Activated naive CD4-positive, alpha-beta T cell treated with anti-CD3 and anti-CD28 coated beads, Interleukin-2, amount 50 U/mL, for 16 hours (primary cell): ENCODE measurements at places on chromosomes 7 and 10.

DNA sequence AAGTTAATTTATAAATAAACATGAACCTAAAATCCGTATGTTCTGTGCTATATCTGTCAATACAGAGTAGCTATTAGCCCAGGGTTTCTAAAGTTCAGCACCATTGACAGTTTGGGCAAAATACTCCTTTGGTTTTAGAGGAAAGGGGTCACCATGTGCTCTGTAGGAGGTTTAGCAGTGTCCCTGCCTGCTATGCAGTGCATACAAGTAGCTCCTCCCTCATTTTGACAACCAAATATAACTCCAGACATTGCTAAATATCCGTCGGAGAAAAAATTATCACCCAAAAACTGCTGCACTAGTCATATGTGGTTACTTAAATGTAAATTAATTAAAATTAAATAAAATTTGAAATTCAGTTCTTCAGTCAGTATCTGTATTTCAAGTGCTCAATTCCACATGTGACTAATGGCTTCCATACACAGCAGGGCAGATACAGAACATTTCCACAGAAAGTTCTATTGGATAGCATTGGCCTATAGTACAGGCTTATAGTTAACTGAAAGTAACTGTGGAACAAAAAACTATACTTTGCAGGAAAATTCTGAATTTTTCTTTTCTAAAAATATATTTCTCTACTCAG is 6.4 kb downstream of the UPF2 start:
- DNase-seq: no peak

DNA sequence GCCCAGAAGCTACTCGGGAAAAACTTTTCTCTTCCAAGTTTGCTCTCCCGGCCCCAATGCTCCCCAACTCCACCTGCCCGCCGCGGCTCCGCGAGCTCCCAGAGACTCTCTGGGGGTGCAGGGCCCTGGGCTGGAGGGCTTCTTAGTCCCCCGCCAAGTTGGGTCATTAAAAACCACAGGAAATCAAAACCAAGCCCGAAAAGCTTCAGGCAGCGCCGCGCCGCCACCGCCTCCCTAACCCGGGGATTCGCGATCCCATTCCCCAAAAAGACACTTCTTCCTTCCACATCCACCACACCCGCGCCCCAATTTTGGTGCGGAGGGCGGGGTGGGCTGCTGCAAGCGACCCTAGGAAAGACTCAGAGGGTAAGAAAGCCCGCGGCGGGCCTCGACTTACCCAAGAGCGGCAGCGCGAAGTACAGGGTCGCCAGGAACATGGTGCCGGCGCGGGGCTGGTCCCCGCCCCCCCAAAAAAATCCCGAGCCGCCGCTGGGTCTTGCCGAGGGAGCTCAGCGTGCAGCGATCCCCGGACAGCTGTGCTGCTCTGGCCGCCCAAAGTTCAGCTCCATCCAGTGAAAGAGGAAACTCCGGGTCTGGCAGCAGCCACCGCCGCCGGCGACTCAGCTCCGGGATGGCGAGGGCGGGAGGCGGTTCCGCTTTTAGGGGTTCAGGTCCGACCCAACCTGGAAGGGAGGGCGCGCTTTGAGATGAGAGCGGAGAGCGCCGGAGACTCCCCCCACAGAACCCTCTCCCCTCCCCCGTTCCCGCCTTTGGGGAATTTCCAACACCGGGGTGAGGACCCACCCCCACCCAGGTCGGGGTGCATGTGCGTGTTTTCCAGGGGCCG is 1.2 kb downstream of the GFRA1 start:
- DNase-seq: no peak

GRCh38 chr7:80821771-80822319 is 97.0 kb downstream of the SEMA3C start:
- DNase-seq: no peak

GRCh38 chr7:70063927-70064326 is 465.7 kb downstream of the AUTS2 start:
- DNase-seq: no peak

DNA sequence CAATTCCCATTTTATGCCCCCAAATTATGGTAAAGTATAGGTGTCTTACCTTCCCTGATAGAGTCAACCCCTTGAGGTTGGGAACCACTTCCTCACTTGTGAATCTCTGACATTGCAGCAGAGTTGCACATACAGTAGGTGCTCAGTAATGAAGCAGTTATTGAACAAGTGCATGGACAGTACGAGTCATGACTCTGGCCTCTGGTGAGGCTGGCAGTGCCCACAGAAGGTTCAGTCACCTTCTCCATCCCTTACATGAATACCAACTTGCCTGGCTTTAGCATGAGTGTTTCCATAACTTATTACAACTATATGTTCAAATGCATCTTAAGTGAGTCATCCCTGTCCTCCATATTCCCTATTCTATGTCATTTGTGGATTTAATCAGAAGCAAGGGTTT is 340.0 kb downstream of the ELMO1 start:
- no peak for DNase-seq

- DNase-seq: no peak
Observed at GRCh38 chr7:28835800-28836199, 122.3 kb downstream of the TRIL start.

DNA sequence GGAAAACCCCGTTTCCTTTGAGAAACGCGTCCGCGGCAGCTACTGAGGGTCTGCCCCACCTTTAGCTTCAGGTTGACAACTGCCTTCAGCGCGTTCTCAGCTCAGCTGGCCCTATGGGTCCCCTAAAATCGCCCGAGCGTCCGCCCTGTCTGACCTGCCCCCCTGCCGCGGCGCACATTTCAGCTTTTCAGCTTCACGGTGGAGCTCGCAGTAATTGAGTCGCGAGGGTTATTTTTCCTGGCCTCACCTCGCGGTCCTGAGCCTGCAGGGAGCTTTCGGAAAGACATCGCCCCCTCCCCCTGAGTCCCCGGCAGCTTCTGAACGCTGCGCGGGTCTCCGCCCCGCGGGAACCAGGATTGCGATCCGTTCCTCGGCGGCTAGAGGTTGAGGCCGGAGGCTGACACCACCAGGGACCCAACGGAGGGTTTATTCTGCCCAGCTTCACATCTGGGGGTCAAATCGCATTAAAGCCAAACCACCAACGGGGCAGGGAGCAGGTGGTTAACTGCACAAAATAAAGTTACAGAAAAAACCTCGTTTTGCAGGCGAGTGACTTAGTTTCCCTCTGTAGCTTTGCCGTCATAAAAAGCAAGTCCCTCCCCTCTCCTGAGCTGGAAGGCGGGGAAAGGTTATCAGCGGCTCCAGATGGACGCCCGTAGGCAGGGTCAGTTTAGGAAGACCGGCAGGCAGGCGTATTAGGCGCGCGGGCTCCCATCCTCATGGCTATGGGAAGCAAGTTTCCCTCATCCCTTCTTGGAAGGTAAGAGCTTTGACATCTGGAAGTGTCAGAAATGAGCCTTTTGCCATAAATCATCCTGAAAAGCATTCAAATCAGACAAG is 11.0 kb downstream of the TWIST1 start:
- no peak for DNase-seq

DNA sequence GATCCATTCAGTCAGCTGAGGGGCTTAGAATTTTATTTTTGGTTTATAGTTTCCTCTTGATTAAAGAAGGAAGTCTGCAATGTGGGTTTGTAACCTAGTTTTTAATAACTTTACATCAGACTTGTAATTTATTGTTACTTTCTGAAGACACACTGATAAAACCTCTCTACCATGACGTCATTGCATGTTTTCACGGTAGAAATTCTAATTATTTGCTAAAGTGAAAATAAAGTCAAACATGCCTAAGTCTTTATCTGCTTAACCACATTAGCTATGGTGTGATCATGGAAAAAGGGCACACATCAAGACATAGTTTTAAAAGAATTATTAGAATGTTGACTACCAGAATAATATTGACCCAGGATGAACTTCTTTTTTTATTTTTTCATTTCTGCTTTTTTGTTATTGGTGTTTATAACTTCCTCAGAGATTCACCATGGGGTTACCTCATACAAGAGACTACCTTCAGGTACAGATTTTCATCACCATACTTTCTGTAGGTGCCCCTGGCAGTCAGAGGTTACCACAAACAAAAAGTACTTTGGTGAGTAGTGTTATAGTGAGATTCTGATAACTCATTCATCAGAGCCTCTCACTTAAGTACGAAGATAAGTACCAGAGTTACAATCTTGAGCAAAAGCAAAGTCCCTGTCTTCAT is 7.0 kb upstream of the PANK1 start:
- no peak for DNase-seq

DNA sequence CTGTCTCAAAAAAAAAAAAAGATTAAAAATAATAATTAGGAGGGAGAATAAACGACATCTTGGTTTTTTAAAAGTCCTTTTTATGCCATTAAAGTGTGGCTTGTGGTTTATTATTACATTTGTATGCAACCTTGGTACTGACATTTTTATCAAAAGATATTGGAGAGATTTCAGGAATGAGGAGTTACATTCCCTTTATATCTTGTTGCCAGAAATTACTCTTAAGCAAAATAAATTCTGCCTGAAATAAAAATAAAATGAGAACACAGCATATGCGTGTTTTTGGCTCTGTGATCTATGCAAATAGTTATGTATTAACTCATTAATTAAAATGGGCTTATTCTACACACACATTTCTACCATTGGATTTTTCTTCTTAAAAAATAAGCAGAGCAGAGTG is 202.4 kb downstream of the BICC1 start:
- DNase-seq: no peak

DNA sequence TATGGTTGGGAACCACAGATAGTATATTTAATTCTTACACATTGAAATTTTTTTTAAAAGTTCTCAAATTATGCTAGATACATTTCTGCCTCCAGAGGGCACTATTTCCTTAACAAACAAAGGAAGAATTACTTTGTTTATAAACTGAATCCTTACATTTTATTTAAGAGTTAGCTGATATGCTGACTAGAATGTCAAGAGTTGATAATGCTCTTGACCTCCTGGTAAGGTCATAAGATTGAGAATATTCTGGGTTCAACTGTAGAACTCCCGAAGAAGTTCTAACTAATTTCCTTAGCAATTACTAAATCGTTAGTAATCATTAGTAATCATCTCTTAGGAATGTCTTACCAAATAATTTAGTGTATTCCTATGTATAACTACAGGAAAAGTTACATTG is 95.3 kb upstream of the CYP26C1 start:
- no peak for DNase-seq

GRCh38 chr7:128910569-128910945 is at the start of gene KCP:
Gene KCP, minus strand, starts transcription at chr7:128910709. Its CDS starts 33 bp downstream, at chr7:128910676.
- DNase-seq: no peak

- no peak for DNase-seq
Observed at GRCh38 chr7:3159445-3159844, 115.8 kb upstream of the CARD11 start.

DNA sequence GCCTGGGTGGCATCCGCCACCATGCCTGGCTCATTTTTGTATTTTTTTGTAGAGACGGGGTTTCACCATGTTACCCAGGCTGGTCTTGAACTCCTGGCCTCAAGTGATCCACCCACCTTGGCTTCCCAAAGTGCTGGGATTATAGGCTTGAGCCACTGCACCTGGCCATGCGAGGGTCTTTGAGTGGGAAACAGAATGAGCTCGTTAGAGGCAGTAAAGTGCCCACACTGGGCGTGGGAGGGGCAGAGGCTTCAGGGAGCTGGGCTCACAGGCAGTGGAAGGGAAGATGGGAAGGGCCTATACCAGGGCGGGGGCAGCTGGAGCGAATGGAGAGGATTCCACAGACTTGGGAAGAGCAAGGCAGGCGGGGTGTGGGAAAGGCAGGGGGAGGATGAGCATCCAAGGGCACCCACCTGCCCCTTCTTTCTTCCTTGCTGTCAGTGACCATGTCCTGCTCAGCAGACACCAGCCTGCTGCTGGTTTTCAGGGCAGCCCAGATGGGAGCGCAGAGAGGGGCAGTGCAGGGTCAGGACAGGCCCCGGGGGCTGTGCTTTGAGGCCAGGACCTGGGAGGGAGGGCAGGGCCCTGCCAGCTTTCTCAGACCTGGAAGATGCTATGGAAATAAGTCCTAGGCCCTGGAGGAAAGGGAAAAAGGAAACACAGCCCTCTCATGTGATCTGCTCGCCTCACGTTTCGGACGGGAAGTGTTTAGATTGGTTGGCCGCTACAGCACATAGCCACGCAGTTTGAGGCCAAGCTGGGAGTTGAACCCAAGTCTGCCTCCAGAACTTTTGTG is 4.2 kb downstream of the FZD9 start:
- no peak for DNase-seq

- no peak for DNase-seq
Observed at GRCh38 chr10:96044736-96045135, 1.4 kb downstream of the CCNJ start.

- DNase-seq: no peak
Observed at GRCh38 chr10:128298587-128298986, 172.4 kb upstream of the MKI67 start.

- no peak for DNase-seq
Observed at GRCh38 chr7:45408409-45408737, 165.8 kb upstream of the ADCY1 start.

DNA sequence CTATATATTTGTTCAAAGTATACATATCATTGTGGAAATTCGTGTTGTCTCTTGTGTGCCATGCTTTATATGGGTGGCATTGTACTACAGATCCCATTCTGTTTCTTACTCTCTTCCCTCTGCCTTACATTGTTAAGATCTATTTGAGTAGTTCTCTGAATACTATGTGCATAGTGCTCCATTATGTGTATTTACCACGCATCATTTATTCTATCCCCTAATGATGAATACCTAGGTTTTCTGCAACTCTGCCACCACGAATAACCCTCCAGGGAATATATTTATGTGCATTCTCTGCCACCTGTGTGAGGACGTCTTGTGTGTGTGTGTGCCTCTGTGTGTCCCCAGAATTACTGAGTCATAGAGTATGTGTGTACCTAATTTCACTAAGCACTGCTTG is 431.2 kb upstream of the C7orf33 start:
- no peak for DNase-seq

GRCh38 chr7:151558575-151558974 is 38.9 kb upstream of the RHEB start:
- DNase-seq: no peak

DNA sequence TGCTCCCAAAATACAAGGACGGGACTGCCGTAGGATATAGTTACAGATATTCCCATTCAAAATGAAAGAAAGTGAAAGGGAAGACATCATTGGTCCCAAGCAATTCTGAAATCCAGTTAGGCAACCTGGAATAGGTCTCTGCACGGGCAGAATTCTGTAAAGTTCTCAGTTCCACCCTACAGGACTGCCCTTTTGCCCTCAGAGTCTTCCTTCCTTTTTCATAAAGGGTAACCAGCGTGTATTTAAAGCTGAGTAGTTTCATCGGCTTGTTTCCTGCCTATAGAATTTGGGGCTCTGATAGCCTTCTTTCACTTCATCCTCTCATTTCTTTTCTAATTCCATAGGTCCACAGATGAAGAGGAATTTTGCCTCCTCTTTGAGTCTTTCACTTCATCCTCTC is 20.0 kb downstream of the COPG2 start:
- no peak for DNase-seq

DNA sequence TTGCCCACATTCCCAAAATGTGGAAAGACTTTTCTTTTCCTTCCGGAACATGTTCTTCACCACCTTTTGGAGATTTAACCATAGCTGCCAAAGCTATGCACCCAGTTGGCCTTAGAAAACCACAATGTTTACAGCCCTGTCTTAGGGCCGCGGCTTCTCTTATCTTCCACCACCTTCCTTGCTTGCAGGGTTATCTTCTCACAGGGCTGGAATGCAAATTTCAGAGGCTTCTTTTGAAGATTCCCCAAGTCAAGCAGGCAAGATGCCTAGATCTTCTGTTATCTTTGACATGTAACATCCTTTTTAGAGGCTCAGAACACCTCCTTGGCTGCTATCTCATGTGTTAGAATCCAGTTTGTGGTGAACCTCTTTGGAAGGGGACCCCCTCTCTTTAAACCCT is 11.1 kb downstream of the KCTD7 start:
- DNase-seq: no peak
